Stomach (tissue), 19 donors: ENCODE measurements at places on chromosomes 3 and 15. TPM values are rescaled to one million over a fixed set of nuclear protein-coding genes. Genes with fewer than 3 reads are reported as not detected.

DNA sequence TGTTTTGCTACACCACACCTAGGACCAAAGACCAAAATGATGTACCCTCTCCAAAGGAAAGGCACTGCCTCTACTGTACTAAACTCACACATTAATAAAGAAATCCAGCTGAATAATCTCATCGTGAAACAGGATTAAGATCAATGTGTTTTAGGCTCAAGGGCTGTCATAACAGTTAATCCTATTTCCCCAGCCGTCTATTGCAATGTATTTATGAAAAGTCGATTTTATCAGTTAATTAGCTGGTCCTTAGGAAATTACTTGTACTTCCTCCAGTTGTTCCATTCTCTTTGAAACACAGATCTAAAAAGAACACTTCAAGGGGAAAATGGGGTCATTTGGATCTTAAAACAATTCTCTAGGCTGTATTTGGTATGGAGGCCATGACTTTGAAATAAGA is 8.5 kb downstream of the ETV5 start:
- no peak for DNase-seq

- DNase-seq, result no peak
Measured at GRCh38 chr3:157174290-157174648, 14.3 kb upstream of the CCNL1 start.

DNA sequence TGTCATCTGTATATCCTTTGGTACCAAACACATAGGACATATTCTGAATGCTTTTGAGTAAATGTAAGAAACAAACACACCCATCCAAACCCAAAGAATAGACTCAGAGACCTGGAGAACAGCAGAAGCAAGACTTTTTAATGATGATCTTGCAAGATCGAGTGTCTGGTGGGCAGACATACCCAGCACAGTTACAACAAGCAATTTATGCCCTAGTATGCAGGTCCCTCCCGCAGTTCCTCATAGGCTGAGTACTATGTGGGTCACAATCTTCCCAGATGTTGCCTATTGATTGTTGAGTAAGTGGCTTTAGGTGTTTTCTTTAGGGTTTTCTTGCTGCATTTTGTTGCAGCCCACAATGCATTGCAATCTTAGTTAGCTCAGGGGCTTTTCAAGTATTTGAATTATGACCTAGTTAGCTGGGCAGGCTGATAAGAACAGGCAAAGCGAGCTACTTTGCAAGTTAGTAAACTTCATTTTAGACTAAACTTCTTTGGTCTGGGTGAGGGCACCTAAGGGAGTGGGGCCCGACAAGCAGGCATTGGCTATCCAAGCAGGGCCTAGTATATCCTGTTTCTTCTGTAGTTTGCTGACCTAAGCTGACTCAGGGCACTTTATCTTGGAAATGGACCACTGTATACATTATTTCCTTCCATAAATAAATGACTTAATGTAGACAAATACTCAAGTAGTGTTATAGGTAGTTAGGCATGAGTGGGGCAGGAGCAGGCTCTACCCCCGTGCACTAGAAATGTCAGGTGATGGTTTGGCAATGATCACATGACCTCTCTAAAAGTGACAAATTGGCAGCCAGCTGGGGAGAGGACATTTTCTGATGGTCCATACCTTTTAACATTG is 87.3 kb upstream of the LIPC start:
- DNase-seq, result peak; percentile 54

GRCh38 chr3:71066849-71067261 is 516.7 kb downstream of the FOXP1 start:
- DNase-seq, result no peak

DNA sequence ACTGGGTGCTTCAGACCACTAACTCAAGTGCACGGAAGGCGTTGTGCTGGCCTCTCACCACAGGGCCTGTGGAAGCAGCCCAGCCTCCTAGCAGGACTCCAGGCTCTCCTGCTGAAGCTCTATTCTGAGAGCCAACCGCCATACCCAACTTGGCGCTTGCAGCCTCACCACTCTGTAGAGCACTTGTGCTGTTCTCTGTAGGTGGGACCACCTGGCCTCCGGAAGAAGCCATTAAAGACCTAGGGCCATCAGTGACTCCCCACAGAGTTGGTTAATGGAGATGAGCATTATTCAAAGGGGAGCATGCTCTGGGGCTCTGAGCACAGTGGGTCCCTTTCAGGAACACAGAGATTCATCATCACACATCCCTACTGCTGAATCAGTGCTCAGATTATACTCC is 50.9 kb downstream of the C3orf85 start:
- DNase-seq, result no peak

DNA sequence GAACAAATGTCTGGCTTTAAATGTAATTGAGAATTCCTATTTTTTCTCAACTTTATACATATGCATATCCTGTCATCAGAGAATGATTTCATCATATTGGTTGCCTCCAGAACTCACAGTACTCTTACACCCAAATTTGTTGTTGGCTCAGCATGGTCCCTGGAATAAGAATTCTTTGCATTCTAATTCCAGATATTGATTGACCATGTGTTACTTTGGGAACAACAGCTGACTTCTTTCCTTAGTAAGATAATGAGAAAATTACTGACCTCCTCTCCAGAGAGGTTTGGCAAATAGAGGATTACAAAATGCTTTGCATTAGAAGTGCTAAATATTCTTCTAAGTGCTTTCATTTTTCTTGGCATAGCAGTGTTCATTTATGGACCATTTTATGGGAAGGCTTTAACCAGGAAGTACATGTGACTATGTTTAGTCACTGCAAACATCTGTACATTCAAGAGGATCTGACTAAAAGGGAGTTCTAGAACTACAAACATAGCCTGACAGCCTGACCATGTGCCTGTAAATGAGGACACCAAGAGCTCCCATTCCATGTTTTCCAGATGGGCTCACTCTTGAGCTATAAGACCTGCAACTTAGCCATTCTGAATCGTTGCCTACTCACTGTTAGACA is 391.6 kb upstream of the DPPA4 start:
- no peak for DNase-seq

- DNase-seq, result no peak
Measured at GRCh38 chr15:54998661-54999060, 198.1 kb downstream of the RSL24D1 start.

Gene ZDHHC23
- 93.9 TPM for total RNA-seq

- no peak for DNase-seq
Measured at GRCh38 chr3:129506231-129506742, 22.2 kb upstream of the RHO start.
